ENCODE measurements at places on chromosomes 1 and 21.
A peak's percentile ranks its signal among the peaks of the same experiment; 100 is the strongest.

DNA sequence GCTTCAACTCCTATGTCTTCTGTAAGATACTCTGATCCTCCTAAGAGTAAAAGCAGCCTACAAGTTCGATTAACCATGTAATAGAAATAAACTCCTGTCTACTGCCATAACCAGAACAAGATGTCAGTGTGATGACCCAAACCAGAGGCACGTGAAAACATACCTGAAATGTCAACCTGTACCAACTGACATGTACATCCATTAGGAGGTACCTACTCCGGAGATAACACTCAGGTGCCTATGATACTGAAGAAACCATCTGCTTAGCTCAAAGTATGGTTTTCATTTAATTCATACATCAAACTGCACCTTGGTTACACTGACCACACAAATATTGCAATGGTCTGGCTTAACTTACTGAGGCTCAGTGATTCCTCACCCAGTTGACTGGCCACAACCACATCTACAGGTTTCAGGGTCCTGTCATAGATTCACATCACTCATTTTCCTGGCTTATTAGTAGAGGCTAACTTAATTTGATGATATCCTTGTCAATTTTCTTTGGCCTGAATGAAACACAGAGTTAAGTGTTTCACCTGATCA, 4.4 kb downstream of the ITPKB start:
- DNase-seq = no peak

DNA sequence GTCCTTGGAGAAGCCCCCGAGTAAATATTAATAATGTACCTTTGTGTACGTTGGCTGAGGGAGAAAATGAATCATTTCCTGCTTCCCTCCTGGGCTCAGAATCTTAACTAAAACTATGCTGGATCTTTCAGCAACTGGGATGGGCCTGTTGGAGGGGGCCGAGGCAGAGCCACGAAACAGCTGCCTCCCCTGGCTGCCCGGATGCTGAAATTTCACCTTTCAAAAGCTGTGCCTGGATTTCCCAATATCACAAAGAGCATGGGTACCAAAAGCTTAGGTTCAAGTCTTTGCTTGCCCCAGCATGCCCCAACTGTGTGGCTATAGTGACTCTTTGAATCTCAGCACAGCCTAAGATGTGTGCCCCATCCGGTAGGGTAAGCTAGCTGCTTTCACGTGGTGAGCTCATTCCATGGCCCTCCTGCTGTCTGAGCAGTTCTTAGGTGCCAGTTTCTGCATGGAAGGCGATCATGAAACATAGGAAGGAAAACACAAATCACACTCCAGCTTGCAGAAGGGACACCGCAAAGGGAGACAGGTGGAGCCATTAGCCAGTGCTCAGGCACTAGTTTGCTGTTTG, 473.5 kb downstream of the PTPRU start:
- DNase-seq = peak; percentile 79

- DNase-seq = peak; percentile 97
These were observed 128.8 kb downstream of the ADSS2 start for GRCh38 chr1:244322791-244323521.

DNA sequence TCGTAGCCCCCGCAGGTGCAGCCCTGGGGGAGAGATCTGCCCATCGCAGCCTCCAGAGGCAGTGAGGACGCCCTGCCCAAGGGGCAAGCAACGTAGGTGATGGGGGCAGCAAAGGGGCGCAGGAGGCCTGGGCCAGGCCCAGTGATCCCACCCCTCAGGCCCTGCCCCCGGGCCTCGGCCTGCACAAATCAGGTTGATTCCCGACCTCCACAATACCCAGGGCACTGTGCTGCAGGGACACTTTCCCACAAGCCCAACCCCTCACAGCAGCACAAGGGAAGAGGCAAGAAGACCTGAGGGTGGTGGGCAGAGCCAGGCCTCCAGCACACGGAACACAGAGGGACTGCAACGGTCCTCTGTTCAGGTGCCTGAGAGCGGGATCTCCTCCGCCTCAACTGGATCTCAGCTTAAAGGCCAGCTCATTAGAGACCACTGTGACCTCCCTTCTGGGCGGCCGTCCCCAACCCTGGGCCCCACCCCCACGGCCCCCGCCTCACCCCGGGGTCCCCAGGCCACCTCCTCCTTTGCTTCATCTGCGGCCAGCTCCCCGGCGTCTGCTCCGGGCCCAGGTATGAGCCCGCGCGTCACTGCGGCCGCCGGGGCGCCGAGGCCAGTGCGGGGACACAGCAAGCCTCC, 812 bp upstream of the ARF1 start:
- DNase-seq = no peak

GRCh38 chr1:181173761-181174447, 85.4 kb downstream of the IER5 start:
- DNase-seq = no peak

GRCh38 chr1:46030074-46030870, 102.2 kb downstream of the PIK3R3 start:
- DNase-seq = no peak

DNA sequence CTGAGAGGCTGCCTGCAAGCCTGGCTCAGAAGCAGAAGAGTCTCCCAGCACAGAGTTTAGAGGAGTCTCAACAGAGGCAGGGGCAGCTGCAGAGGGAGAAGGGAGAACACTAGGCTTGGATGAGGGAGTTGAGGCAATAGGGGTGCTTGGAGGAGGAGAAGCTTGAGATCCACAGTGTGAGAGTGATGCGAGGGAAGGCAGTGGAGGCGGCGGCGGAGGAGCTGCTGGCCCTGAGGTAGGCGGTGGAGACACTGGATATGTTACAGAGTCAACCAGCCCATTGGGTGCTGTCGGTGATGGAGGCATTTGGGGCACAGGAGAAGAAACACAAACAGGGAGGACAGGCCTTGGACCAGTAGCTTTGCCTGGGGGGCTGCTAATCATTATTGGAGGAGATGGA, 89.4 kb upstream of the LBR start:
- DNase-seq = no peak

GRCh38 chr1:40210511-40211204, 37.1 kb upstream of the TMCO2 start:
- DNase-seq = no peak

- peak; percentile 90 for DNase-seq
These were observed 14.4 kb downstream of the RNF223 start for GRCh38 chr1:1059494-1060280.

- DNase-seq = no peak
These were observed 55.0 kb upstream of the MACF1 start for GRCh38 chr1:39149509-39149908.

DNA sequence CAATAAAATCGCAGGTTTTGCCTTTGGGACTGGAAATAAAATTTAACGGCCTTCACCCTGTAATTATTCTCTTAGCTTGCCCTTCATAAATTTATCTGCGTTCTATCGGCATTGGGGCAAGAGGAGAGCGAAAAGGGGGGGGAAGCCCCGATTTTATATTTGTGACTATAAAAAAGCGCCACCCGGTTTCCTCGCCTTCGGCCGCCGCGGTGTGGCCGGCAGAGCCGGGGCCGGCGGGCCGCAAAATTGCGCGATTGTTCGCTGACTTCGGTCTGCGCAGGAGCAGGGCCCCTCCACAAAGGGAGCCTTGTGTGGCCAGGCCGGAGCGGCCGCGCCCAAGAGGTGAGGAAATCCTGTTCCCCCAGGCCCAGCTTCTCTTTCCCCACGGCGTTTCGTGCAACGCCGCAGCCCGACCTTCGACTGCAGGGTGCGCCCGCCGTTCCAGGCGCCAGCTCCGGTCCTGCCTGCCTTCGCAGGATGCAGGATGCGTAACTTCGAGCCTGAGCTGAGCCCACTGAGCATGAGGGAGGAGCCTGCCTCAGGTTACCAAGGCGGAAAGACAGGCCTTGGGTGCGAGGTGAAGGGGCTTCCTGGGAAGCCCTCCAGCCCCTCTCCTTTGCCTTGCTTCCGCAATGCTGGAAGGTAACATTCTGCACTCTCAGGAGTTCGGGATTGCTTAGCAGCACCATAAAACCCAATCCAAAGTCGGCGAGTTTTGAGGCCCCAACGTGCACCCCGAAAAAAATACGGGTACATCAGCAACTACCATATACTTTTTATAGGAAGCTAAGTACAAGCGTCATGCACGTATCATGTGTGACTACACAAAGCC, 4.9 kb upstream of the TBX15 start:
- no peak for DNase-seq

DNA sequence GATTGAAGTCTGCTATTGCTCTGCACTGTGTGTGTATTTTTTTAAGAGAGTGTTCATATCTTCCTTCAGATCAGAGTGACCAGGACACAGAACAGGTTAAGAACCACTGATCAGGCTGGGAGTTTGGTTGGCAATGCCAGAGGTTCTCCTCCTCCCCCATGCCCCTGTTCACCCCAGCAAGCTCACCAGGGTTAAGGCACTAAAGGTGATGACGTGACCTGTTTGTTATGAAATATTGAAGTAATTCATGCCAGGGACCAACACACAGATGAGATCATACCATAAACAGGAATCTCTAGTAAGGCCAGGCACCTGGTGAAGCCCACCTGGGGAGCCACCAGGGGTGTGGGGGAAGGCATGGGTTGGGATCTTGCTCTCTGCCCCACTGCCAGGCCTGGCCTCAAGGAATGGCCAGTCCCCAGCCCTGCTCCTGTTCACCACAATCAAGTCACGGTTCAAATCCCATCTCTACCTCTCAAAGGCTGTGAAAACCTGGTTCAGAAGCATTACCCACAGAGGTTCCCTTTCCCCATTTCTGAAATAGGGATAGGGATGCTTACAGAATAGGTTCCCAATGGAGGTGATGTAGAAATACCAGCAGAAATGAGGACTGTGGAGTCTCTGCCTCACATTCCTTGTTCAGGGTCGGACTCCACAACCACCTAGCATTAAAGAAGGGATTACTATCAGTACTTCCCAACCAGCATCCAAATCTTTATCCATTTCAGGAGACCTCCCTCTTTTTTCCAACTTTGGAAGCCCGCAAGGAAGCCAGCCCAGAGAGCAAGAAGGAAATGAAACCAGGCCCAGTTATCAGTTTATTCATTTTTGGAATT, 2.4 kb downstream of the ID3 start:
- DNase-seq = peak; percentile 34

DNA sequence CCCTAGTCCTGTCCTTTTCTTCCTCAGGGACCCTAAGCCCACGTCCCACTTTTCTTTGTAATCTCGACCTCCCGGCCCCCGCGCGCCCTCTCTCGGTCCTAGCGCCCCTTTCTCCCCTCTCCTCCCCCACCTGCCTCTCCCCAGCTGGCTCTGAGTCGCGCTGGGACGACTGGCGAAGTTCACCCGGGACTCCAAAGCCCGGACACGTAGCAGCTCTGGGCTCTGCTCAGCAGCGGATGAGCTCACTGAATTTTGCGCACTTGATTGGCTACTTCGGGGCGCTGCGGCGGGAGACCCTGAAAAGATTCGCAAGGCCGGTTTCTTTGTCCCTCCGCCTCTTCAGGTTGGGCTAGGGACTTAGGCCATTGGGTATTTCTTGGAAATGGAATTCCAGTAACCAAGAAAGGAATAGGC, 16.3 kb upstream of the ACKR1 start:
- DNase-seq = peak; percentile 30

DNA sequence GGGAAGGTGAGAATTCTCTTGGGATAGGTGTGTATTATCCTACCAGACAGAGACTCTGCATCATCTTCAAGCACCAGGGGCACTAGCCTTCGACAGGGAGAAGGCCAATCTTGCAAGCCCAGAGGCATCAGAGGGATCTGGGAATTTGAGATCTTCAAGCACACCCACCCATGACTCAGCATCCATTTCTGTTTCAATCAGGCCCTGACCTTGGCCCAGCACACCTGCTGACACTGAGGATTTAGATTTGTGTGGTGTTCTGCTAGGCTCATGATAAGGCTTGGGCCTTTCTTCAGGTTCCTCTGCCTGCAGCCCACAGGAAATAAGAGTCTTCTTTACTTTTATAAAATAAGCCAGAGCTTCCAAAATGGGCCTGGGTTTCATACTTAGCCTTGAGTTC, 6.6 kb upstream of the PCP4 start:
- DNase-seq = no peak

DNA sequence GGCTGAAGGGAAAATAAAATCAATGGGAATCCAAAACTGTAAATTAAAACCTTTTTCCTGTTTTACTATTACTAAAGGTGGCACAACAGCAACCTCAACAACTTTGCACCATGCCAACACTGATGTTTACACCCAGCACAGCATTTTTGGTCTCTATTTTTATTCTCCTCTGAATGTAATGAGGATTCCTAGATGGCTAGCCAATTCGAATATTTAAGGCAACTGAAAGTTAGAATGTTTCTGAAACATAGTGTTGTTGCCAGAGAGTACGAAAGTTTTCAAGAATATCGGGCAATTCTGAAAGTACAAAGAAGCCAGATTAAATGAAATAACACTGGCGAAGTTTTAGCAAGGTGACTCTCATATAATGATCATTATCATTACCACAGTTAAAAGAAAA, 40.7 kb downstream of the CHODL start:
- no peak for DNase-seq

GRCh38 chr1:221396526-221396925, 345.4 kb downstream of the DUSP10 start:
- DNase-seq = no peak

DNA sequence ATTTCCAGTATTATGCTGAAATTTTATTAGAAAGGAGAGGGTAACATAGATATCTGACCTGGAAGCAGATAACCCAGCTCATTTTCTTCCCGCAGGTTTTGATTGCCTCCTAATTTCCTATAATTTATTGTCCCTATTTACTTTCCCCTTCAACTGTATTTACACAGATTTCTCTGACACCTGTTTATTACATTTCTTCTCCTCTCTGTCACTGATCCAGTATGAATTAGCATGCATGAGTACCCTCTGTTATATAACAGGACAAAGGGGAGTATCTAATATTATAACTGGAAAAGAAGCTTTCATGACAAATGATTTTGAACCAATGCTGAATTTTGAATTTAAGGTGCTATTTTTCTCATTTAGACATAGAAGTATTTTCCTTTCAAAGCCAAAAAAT, 37.4 kb downstream of the DENND1B start:
- DNase-seq = no peak

- peak; percentile 94 for DNase-seq
These were observed at the start of gene POGK for GRCh38 chr1:166838766-166839599. TSS of gene POGK (plus strand) at chr1:166839475. CDS start at chr1:166840957, 1,482 bp downstream.

GRCh38 chr21:15149600-15150224, 84.9 kb upstream of the NRIP1 start:
- no peak for DNase-seq

DNA sequence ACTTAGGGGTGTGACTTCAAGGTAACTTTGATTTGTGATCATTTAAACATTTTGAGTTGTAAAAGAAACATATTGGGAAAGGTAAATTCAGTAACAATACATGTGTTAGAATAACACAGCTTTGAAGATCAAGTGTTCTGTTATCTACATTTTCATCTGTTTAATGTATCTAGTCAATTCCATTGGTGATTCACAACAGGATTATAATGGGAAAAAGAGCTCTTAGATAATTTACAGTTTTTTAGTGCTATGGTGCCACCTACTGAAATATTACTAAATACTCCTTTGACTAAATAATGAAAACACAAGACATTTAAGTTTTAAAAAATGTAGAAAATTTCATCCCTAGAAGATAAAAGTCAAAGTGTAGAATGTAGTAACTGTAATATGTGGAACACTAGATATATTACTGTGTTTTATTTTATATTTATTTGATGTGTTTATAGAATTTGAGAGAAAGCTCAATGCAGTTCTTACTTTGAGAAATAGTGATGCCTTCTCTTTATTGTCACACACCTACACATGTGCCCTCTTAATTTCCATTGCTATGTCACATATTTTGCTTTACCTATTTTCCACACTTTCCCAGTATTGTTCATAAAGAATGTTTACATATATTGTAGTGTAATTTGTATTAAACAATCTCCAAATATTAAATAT, 47.4 kb downstream of the PTPRC start:
- peak; percentile 58 for DNase-seq

All from foreskin fibroblast (primary cell).